ENCODE measurements at places on chromosomes 1 and 21.

- peak; percentile 25 for DNase-seq
Measured at GRCh38 chr1:205261946-205262691, 34.4 kb downstream of the TMCC2 start.

DNA sequence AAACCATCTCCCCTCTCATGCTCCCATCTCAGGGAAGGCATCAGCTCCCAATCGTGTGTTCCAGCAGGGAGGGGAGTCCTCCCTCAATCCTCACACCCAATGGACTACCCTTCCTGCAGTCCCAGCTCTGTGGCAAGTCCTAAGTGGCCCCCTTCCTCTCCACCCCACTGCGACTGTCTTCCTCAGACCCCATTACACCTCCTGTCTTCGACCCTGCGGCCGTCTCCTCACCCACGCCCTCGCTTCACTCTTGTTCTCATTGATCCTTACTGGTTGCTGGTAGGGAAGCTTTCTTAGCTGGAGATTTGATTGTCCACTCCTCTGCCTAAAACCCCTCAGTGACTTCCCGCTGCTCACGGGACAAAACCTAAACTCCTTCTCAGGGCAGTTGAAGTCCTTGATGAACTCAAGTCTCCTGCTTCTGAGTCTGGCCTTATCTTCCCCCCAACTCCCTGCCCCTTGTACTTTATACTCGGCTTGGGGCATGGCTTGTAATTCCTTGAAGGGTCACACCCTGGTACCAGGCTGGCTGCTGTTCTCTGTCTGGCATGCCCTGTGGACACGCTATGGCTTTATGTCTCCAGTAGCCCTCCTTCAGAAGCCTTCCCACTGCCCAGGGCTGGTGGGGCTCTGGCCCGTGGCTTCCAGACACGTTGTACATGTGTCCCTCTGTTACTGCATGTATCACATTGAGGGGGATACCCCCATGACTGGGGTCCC, 2.3 kb upstream of the EPS8L3 start:
- DNase-seq: no peak

DNA sequence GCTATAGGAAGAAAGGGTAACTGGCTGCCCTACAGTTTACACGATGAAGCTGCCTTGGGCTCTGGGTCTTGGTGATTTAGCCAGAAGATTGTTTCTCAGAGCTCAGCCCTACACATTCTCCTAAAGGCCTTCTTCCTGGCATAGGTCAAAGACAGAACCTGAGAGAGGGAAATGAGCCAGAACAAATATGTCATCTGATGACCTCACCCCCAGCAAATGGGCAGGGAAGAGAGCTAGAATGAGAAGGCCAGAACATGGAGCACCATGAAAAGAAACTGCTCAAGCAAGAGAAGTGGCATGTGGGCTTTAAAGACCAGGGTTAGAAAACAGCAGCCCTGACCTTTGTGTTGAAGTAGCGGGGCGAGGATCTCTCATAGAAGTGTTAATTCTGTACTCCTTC, 5.5 kb upstream of the ILDR2 start:
- no peak for DNase-seq

- no peak for DNase-seq
Measured at GRCh38 chr1:241821363-241821762, 26.6 kb upstream of the EXO1 start.

DNA sequence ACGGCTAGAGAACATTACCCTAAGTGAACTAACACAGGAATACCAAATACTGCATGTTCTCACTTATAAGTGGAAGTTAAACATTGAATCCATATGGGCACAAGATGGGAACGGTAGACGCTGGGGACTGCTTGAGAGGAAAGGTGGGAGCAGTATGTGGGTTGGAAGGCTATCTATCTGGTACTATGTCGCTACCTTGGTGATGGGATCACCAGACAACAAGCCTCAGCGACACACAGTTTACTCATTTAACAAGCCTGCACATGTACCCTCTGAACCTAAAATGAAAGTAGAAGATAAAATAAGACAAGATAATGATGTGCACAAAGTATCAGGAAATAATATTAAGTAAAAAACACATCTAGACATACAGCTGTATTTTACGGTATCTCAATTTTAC, 819 bp downstream of the PYHIN1 start:
- no peak for DNase-seq

DNA sequence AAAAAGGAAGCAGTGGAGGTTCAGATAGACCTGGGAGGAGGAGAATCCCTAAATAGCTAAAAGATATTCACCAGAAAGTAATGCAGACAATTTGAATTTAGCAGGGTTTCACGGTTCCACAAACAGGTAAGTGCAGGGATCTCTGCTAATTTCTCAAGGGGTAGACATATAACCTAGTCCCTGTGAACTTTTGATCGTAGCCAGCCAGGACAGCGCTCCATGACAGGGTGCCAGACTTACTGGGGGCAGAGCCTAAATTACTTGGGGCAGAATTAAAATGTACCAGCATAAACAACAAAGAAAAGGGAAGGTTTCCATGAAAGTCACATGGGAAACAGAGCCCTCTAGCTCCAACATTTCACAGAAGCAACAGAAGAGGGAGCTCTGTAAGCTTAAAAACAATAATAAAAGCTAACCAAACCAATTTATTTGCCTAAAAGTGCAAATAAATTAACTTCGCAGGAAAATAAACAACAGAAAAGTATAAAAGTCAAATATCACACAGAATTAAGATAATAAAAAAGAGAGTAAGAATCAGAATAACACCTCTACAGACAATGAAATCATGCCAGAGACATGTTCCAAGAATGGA, 198.3 kb downstream of the DUSP10 start:
- DNase-seq: no peak

GRCh38 chr1:95080446-95080845, 7.7 kb upstream of the ALG14 start:
- DNase-seq: no peak

GRCh38 chr1:68959461-68960030, 462.7 kb upstream of the DEPDC1 start:
- no peak for DNase-seq

Measured in nephron progenitor cell (in vitro differentiated cells).